ENCODE measurements at places on chromosomes 12 and 14.

- DNase-seq: no peak
Observed at GRCh38 chr14:23421594-23421993, 13.5 kb upstream of the MYH6 start.

DNA sequence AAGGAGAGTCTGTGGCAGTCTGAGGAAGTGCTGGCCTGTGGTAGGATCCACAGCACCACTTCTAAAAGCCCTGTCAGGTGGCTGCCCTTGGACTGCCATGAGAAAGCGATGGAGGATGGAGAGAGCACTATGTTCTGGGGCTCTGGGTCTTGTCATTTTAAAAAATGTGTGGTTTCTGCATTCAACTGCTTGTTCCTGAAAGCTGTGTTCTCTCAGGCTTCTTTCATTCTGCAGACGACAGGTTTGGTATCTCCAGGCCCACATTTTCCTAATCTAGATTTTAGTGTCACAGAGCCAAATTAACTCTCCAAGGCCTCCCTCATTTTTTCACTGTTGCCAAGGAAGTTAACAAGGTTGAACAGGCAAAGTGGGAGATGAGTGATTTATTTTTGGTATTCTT lies 10.5 kb downstream of the OVCH1 start:
- no peak for DNase-seq

DNA sequence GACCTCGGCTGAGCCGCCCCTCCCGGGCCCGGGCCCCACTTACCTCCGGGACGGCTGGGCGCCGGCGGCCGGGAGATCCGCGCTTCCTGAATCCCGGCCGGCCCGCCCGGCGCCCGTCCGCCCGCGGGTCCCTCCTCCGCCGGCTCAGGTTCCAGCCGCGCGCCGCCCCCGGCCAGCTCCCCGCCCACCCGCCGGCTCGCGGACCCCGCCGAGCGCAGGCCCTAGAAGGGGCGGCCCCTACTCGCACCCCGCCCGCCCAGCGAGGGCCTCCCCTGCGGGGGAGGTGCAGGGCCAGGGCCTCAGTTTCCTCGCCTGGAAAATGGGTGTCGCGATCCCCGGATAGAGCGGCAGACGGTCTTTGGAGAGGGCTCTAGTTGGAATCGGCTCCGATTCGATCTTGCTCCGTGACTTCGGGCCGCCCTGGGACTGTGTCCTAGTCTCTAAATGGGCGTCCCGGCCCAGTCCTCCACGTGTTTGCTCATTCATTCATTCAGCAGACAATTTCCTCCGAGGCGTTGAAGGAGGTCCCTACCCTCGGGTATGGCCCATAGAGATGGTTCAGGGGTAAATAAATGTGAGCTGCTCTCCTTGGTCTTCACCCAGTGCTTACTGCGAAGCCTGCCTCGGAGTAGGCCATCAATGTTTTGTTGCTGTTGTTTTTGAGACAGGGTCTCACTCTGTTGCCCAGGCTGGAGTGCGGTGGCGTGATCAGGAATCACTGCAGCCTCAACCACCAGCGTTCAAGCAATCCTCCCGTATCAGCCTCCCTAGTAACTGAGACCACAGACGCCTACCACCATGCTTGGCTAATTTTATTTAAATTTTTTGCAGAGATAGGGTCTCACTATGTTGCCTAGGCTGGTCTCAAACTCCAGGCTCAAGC lies at the start of gene TRPV4:
TRPV4 (minus strand) TSS at position 92 of the 883 bp plus-strand sequence. CDS start 18,602 bp downstream, outside the sequence.
- DNase-seq: no peak

GRCh38 chr12:122227341-122227740 lies 1.5 kb upstream of the DIABLO start:
- DNase-seq: no peak

DNA sequence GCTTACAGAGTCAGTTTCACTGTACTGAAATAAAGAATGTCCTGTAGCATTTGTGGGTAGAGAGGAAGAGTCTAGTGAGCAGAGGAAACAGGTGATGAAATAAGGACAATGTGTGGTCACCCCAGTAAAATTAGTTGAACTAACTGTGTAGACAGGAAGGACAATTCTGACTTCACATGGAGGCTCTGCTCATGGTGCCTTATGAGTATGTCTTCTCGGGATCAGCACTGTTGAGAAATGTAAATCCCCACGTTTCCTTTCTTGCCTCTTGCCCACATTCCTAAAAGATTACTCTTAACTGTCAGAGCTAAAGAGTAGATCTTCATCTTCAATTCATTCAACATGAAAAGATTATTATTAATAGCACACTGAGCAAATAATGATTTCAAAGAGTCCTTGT lies 113.2 kb upstream of the FLRT2 start:
- no peak for DNase-seq

GRCh38 chr14:71625891-71626701 lies 306.1 kb upstream of the RGS6 start:
- DNase-seq: no peak

DNA sequence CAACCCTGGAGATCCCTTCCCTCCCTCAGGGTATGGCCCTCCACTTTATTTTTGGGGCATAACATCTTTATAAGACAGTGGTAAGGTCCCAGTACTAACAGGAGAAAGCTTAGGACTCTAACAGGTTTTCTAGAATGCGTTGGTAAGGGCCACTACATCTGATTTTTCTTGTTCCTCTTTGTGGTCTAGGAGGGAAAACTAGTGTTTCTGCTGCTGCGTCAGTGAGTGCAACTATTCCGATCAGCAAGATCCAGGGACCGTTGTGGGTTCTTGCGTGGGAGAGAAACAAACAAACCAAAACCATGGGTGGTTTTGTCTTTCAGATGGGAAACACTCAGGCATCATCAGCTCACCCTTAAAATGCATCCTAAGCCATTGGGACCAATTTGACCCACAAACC lies 123.6 kb upstream of the SLC16A7 start:
- DNase-seq: no peak

GRCh38 chr12:124664395-124665111 lies 97.1 kb upstream of the NCOR2 start:
- no peak for DNase-seq

GRCh38 chr12:31228811-31229792 lies 96.8 kb downstream of the SINHCAF start:
- DNase-seq: no peak

DNA sequence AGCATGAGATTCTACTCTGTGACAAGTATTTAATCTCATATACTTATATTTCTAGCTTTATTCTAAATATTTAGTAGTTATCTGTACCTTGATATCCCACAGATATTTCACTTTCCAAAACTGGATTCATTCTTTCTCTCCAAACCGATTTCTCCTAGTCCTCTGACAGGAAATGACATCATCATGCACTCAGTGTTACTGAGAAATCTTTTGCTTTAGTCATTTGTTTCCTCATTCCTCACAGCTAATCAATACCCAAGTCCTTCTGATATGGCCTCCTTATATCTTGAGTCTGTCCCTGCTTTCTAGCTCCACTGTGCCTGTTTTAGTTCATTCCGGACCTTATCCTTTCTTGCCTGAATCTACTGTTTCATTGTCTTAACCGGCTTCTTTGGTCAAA lies 39.4 kb upstream of the E2F7 start:
- DNase-seq: no peak

GRCh38 chr12:38417101-38417500 lies 100.5 kb downstream of the ALG10B start:
- DNase-seq: no peak
